Epithelial cell of alveolus of lung (primary cell): ENCODE measurements at places on chromosomes 13 and 19. TPM values are rescaled to one million over a fixed set of nuclear protein-coding genes. Genes with fewer than 3 reads are reported as not detected.

The ZNF723 gene
- not detected in 2 replicates for total RNA-seq

The ILF3 gene
- 91.3 and 103 TPM in 2 replicates for total RNA-seq

The NPHS1 gene
- total RNA-seq = not detected in 2 replicates

The AKAP8L gene
- 44.9 and 95.8 TPM in 2 replicates for total RNA-seq

The ZNF543 gene
- total RNA-seq = 5.3 and 8.2 TPM in 2 replicates

The MAP4K1 gene
- not detected in 2 replicates for total RNA-seq

The ZNF100 gene
- 1.8 and 5.6 TPM in 2 replicates for total RNA-seq

The HTR2A gene
- under 0.01 and 0.16 TPM in 2 replicates for total RNA-seq

The CLIP3 gene
- total RNA-seq = 14.1 and 36.4 TPM in 2 replicates

The KLK14 gene
- total RNA-seq = not detected in 2 replicates

The GRIN3B gene
- total RNA-seq = 1.6 and 2.0 TPM in 2 replicates

The IFNL1 gene
- total RNA-seq = not detected in 2 replicates

The ANGPTL4 gene
- total RNA-seq = 17.6 and 82.0 TPM in 2 replicates

The FGF9 gene
- under 0.01 TPM in 1 of 2 replicates, not detected in the other for total RNA-seq

The S1PR4 gene
- not detected in 2 replicates for total RNA-seq

The ZNF534 gene
- total RNA-seq = not detected in 2 replicates

The LHB gene
- 0.52 and 1.2 TPM in 2 replicates for total RNA-seq

The OSCAR gene
- 1.0 TPM in 1 of 2 replicates, not detected in the other for total RNA-seq

The FCGBP gene
- total RNA-seq = under 0.01 TPM in 1 of 2 replicates, not detected in the other

The KLK15 gene
- not detected in 2 replicates for total RNA-seq

The LACC1 gene
- total RNA-seq = 4.1 and 5.0 TPM in 2 replicates

The SLC7A10 gene
- not detected in 2 replicates for total RNA-seq

The ZNF560 gene
- 0.91 and 1.2 TPM in 2 replicates for total RNA-seq

The ETV2 gene
- total RNA-seq = 0.78 TPM in 1 of 2 replicates, not detected in the other

The CCNA1 gene
- 2.3 TPM in 1 of 2 replicates, not detected in the other for total RNA-seq

The ZNF667 gene
- total RNA-seq = 2.8 and 5.3 TPM in 2 replicates

The ZNF568 gene
- 4.3 and 5.0 TPM in 2 replicates for total RNA-seq

The CD70 gene
- total RNA-seq = not detected in 2 replicates
